CD14-positive monocyte (primary cell): ENCODE measurements at places on chromosomes 6 and 20.

DNA sequence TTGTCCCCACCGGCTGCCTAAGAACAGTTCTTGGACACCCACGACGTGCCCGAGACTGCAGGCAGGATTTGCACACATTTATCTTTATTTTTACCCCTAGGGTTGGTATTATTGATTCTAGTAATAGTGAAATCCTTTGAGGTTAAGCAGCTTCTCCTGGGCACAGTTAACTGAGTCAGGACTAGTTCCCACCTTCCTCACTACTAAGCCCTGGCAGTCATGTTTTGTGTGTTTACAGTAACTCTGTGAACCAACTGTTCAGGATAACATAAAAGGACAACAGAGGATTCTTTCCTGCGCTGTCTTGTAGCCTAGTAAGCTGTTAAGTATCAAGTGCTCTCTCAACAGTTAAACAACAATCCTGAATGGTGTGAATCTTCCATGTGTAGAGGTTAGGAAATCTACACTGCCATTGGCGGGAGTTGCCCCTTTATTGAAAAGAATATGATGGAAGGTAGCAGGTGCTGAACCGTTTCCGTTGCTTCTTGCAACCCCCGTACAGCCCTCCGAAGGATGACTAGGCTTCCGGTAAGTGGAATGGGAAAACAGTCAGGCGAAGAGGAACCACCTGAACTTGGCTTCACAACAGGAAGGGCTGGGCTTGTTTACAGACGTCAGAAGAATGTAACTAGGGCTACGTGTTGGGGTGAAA lies 979 bp upstream of the SOD2 start:
- peak; percentile 88 for DNase-seq

- DNase-seq: no peak
These were observed 63.0 kb downstream of the FNDC1 start for GRCh38 chr6:159232106-159232645.

- DNase-seq: peak; percentile 97
These were observed 45.1 kb upstream of the PNRC1 start for GRCh38 chr6:89035252-89036101.

DNA sequence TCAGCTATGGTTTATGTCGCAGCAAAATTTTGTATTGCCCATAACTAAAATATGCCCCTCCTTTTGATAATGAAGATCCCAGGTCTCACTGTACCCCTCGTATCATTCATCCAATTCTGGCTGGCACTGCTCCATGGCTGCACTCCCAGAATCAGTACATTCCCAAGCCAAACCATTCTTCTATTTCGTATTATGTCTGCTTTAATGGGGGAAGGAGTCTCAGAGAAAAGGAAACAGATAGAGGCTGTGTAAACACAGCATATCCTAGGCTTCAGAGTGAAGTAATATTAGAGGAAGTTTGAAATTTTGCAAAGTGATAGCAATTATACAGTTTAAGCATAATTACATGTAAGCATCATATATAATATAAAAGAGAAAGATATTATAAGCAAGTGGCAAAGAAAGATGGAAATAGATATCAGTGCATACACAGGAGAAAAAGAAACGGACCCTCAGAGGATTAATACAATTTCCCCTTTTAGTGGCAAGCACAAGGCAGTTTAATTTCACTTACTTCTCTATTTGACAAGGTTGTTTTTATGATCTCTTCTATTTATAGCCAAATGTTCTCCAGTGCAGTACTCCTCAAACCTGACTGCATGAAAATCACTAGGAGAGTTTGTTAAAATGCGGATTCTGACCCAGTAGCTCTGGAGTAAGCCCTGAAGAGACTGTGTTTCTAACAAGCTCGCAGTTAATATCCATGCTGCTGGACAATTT lies 56.5 kb upstream of the TENT5A start:
- peak; percentile 18 for DNase-seq

- no peak for DNase-seq
These were observed 470.6 kb upstream of the AGPAT4 start for GRCh38 chr6:161744211-161745067.

DNA sequence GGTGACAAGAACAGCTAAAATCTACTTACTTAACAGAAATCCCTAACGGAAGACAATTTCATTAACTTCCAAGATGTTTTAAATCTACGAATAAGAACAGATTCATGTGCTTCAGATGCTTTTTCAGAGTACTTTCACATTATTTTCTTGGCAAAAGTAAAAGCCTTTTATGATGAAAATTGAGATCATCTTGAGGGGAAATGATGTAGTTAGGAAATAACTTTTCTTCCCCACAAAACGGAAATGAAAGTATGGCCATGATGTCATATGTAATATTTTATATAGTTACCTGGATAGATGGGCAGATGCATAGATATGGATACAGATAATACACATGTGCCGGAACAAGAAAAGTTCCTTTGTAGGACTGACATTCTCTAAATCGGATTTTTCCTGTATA lies 32.8 kb downstream of the SASH1 start:
- no peak for DNase-seq

GRCh38 chr6:63418741-63419140 lies 99.0 kb upstream of the LGSN start:
- peak; percentile 40 for DNase-seq

GRCh38 chr6:127458222-127458621 lies 967 bp downstream of the KIAA0408 start:
- DNase-seq: no peak

DNA sequence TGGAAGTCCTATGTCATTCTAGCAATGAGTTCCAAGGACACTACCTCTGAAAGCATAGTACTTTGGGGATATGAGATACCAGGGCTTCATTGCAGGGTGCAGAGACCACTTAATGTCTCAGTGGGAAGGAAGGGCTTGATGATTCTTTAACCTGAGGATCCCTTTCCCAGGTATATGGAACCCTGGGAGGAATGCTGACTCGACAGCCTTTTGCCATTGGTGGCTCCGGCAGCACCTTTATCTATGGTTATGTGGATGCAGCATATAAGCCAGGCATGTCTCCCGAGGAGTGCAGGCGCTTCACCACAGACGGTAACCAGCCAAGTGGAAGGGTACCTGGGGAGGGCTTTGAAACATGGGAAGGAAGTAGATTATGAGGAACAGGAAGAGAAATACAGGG lies 4.2 kb downstream of the PSMB9 start:
- DNase-seq: no peak

- DNase-seq: no peak
These were observed 3.1 kb downstream of the NOX3 start for GRCh38 chr6:155452576-155452975.

GRCh38 chr20:49394264-49394663 lies 88.2 kb downstream of the KCNB1 start:
- no peak for DNase-seq
